ENCODE measurements at places on chromosomes 13 and 19. TPM values are rescaled to one million over a fixed set of nuclear protein-coding genes. Genes with fewer than 3 reads are reported as not detected.

The JAK3 gene
- 6.2 TPM for total RNA-seq

DNA sequence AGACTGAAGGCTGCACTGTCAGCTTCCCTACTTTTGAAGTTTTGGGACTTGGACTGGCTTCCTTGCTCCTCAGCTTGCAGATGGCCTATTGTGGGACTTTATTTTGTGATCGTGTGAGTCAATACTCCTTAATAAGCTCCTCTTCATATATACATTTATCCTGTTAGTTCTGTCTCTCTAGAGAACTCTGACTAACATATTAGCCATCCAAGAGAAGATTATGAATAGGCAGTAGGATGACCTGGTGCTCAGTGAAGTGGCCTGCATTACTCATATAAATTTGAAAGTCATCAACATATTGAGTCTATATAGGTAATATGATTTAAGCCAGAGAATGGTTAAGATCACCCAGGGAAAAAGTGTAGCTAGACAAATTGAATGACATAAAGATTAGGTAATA, 136.3 kb upstream of the UFM1 start:
- DNase-seq: no peak

DNA sequence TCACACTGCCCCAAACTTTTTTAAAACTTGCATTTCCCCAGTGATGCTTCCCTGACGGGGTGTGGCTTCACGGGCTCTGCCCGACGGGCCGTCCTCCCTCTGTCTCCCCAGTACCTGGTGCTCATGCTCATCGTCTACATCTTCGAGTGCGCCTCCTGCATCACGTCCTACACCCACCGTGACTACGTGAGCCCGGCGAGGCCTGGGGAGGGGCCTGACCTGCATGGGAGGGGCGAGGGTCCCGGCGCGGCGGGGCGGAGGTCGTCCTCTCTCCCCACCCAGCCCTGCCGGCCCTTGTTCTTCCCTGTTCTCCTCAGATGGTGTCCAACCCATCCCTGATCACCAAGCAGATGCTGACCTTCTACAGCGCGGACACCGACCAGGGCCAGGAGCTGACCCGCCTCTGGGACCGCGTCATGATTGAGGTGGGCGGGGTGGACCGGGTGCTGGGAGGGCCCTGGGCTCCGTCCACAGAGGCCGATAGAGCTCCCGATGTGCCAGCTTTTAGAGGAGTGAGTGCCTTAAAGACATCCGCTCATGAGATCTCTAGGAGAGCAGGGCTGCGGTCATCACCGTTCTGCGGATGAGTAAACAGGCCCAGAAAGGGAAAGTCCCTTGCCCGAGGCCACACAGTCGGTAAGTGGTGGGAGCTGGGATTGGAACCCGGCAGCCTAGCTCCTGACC, 6.9 kb downstream of the UPK1A start:
- no peak for DNase-seq

DNA sequence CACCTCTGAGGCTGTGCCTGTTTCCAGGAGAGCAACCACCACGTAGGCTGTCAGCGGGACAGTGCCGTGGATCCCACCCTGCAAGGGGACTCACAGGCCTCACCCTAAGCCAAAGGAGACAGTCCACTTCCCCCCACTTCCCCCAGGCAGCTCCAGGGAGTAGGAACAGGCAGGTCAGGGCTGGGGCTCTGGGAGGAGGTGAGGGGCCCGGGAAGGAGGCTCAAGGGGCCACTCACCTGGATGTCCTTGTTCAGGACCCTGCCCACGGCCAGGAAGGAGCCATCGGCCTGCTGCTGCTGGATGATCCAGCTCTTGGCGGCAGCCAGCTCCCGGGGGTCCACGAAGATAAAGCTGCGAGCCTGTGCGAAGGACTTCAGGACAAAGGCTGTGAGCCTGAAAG, 25.6 kb downstream of the F2RL3 start:
- no peak for DNase-seq

The SIGLEC11 gene
- total RNA-seq: 0.27 TPM

GRCh38 chr19:18928018-18928805, 8.7 kb downstream of the DDX49 start:
- no peak for DNase-seq

DNA sequence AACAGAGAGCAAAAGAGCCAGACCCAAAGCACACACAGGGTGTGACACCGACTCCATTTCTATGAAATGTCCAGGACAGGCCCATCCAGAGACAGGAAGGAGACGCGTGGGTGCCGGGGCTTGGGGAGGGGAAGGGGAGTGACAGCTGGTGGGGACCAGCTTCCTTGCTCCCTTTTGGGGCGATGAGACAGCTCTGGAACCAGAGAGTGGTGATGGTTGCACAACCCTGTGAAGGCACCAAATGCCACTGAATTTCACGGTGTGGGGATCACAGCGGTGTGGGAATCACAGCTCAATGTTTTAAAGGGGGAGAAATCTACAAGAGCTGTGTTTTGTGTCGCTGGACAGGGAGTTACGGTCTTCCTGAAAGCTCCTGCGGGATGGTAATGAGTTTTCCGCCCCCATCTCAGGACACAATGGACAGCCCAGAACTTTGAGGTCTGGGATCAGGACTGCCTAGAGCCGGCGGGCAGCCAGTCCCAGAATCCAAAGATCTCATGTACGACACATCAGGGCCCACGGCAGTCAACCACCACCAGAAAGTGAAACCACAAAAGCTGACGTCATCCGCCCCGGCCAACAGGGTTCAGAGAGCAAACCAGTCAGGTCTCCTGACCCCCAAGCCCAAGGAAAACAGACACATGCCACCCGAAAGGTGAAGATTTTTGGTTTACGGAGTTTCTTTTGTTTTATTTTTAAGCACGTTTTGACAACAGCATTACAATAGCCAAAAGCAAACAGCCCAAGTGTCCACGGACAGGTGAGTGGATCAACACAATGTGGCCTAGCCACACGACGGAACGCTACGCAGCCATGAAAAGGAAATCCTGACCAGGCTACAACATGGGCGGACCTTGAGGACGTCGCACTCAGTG, 7.3 kb downstream of the SGTA start:
- DNase-seq: peak; percentile 89

The RUBCNL gene
- 1.9 TPM for total RNA-seq

The CDADC1 gene
- total RNA-seq: 7.1 TPM

The MISP3 gene
- total RNA-seq: 7.9 TPM

DNA sequence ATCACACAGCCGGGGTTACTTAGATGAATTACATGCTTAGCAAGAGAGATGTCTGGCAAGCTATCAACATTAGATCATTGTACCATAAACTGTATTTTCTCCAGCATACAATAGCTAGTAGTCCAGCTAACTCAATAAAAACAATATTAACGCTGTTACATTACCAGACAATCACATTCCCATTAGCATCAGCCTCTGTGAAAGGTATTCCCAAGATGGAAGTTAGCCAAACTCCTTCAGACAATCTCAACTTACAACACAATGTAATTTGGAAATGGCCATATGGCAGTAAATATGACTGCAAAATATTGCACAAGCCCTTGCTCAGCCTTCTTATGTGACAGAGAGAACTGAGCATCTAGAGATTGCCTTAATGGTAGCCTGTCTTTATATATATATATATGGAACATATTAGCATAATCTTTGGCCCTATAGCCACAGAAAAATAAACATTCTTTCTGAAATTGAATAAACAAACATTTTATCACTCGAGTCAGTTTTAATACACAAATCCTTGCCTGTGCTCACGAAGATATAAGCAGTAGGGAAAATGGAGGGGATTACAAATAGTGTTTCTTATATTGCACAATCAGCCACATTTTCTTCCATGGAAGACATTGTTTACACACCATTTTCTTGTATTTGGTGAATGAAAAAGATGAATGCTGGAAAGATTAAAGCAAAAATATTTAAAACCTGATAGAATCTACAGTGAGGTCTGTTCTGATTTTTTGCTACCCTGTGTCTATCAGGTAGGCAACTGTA, 1060.5 kb downstream of the DIAPH3 start:
- DNase-seq: no peak

DNA sequence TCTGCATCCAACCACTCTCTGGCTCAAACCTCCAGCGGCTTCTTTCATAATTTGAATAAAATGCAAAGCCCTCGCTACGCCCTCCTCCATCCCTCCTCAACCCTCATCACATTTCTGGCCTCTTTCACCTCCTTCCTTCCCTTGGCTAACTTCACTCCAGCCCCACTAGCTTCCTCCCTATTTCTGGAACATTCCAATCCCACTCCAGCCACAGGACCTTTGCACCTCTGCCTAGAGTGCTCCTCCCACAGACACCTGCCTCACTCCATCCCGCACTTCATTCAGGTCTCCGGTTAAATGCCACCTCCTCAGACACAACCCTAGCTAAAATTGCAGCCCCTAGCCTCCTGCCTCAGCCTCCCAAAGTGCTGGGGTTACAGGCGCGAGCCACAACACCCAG, 7.9 kb upstream of the DPF1 start:
- DNase-seq: no peak

GRCh38 chr19:11578258-11579142, 1.1 kb upstream of the ACP5 start:
- no peak for DNase-seq

The UBE2L5 gene
- not detected for total RNA-seq

DNA sequence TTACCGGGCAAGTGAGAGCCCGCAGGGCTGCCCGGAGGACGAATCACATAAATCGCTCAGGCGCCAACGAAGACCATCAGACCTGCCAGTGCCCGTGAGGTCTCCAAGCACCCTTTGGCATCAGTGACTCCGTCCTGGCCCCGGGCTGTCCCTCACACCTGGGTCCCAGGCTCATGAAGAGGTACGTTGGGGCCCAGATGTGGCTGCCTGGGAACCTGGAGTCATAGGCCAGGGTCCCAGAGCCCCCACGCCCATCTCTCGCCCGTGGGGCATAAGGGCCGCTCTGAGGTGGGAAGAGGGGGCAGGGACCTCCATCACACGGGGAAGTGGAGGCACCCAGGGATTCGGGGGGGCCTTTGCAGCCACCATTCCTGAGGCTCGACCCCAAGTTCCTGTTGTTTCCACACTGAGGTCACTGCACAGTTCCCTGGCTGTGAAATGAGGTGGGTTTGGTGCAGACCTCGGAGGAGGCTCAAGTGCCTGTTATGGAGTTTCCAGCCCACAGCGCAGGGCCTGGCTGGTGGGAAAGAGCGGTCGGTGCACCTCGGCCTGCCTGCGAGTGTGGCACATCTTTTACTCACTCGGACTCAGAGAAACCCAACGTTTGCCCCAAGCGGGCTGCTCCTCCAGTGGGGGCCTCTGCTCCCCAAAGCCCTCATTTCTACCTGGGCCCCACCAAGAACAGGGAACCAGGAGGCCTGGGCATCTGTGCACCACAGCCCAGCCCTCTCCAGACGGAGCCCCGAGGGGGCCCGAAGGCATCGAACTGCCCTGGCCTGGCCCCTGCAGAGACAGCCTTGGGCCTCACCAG, 35.9 kb upstream of the C13orf46 start:
- DNase-seq: no peak

DNA sequence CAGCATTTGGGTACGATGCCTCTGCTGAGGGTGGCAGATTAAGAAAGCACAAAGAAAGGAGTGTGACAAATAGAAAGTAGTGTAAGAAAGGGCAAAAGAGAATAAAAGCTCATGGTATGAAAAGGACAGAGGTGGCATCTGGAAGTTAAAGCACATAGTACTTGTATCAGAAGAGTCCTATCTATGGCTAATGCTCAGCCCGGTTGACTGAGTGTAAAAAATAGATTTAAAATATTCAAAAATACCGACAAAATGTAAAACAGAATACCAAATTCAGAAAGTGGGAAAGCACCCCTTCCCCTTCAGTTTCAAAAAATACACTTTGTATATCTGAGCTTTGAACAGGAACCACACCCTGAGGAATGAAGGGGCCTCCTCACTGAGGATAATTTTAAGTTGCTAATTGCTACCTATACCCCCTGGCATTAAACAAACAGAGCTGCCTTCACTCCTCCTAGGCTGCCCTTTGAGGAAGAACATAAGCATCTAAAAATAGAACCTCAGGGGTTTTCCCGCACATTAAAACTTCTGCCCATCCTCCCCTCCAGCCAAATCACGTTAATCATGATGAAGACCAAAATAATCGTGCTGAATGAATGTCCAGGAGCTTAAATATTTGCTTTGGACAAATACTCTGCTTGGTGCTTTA, 43.3 kb downstream of the DLEU7 start:
- DNase-seq: no peak

DNA sequence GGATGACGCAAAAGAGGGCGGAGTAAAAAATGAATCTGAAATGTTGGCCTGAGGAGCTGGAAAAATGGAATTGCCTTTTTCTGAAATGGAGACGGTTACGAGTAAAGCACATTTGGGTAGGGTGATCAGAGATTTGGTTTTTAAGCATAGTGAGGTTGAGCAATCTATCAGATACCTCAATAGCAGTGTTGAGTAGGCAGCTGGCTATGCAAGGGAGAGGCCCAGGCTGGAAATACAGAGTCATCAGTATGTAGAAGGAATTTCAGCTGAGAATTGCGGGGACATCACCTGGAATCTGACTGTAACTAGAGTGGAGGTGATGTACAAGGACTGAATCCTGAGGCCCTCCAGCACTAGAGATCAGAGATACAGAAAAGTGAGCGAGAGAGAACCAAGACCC, 224.8 kb downstream of the LMO7 start:
- DNase-seq: no peak

The DENND1C gene
- total RNA-seq: 0.78 TPM

The STRN4 gene
- 54.2 TPM for total RNA-seq

- DNase-seq: no peak
Measured at GRCh38 chr19:57443121-57443696, 8.1 kb downstream of the ZNF749 start.

The PIP5K1C gene
- 38.2 TPM for total RNA-seq

- DNase-seq: no peak
Measured at GRCh38 chr19:35429698-35430408, 18.2 kb upstream of the FFAR2 start.

DNA sequence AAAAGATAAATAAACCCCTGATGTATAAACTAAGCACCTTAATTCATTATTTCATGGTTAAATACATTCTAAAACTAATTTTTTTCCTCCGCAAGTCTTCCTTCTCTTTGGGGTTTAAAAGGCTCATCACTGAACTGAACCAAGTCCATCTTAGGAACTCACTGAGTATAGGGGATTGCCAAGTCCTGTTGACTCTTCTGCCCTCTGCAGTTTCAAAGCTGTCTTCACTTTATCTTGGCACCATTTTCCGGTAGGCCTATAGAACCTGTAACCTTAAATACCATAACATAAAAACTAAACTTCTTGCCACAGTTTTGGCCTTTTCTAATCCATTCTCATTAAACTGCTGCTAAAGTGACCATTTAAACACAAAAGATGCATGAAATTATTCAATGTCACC, 66.5 kb upstream of the USPL1 start:
- no peak for DNase-seq

The BSPH1 gene
- not detected for total RNA-seq

DNA sequence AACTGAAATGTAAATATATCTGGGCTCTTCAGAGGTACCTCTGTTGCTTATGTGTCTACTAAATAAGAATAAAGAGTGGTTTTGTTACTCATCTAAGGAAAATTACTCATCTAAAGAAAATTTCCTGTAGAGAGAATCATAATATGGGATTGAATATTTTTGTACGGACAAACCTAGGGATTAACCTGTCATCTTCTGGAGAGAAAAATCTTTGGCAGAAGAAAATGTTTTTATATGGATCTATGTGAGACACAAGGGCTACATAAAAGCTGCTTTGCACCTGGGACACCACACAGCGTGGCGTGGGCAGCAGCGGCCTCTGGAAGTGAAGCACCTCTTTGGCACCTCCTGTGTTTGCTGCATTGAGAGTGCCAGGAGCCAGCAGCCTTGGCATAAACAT, 242.9 kb upstream of the DACH1 start:
- DNase-seq: no peak

All from cardiac septum (tissue), 1 donor.